Tibial nerve (tissue), 4 donors: ENCODE measurements at places on chromosomes 5 and 9.
A peak's percentile ranks its signal among the peaks of the same experiment; 100 is the strongest.

GRCh38 chr5:67976891-67977601, 238.5 kb upstream of the PIK3R1 start:
- peak overlapping the region; percentile 62 for H3K27ac ChIP-seq
- no peaks in the 10 kb centered on the region for H3K27me3 ChIP-seq
- peaks cover under 1% of the 10 kb centered on the region for H3K4me1 ChIP-seq
- DNase-seq: no peak

- H3K27ac ChIP-seq: no peak overlapping the region
- H3K4me1 ChIP-seq: peaks cover 12% of the 10 kb centered on the region
- H3K4me3 ChIP-seq: no peak overlapping the region
- DNase-seq: no peak
These were observed 42.5 kb downstream of the FNIP1 start for GRCh38 chr5:131754363-131754762.

GRCh38 chr5:63400079-63400478, 562.2 kb downstream of the HTR1A start:
- no peaks in the 10 kb centered on the region for H3K27me3 ChIP-seq
- no peak overlapping the region for H3K4me3 ChIP-seq
- H3K27ac ChIP-seq: no peak overlapping the region
- no peaks in the 10 kb centered on the region for H3K4me1 ChIP-seq

DNA sequence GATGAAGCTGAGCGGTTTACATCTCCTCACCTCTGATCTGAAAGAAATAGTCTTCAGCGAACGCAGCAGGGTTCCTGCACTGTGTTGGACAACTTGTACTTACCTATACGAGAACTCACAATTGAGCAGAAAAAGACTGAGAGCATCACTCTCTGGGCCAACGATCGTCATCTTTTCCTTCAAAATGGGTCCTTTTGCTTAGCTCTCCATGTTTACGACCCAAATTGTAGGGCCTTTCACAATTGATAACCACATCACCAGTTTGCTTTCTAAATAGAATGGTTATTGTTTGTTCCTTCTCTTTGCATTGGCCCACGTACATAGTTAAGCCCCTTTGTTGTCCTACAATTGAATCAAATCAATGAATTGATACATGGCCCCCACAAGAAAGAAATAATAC, 110.0 kb upstream of the DMRT1 start:
- H3K27ac ChIP-seq: no peak overlapping the region
- no peak overlapping the region for H3K4me3 ChIP-seq
- H3K4me1 ChIP-seq: peaks cover 6% of the 10 kb centered on the region
- H3K27me3 ChIP-seq: no peaks in the 10 kb centered on the region

- H3K27me3 ChIP-seq: no peaks in the 10 kb centered on the region
- no peaks in the 10 kb centered on the region for H3K4me1 ChIP-seq
- peak; percentile 81 for DNase-seq
- H3K27ac ChIP-seq: peak within 1 kb of the TSS; percentile 84
These were observed at the start of gene NR2F1 for GRCh38 chr5:93582677-93583438. Gene NR2F1 (plus strand): TSS chr5:93583222. CDS start chr5:93585024, 1,802 bp downstream.

- H3K4me3 ChIP-seq: no peak overlapping the region
- no peak overlapping the region for H3K27ac ChIP-seq
- H3K36me3 ChIP-seq: no peaks in the 10 kb centered on the region
- H3K4me1 ChIP-seq: peaks cover 29% of the 10 kb centered on the region
- DNase-seq: no peak
These were observed 123.7 kb downstream of the NTRK2 start for GRCh38 chr9:84793251-84793650.

- H3K27ac ChIP-seq: no peak overlapping the region
- no peaks in the 10 kb centered on the region for H3K36me3 ChIP-seq
- DNase-seq: no peak
- H3K4me1 ChIP-seq: no peaks in the 10 kb centered on the region
- H3K27me3 ChIP-seq: no peaks in the 10 kb centered on the region
These were observed 83.3 kb upstream of the TRIO start for GRCh38 chr5:14059810-14060209.

DNA sequence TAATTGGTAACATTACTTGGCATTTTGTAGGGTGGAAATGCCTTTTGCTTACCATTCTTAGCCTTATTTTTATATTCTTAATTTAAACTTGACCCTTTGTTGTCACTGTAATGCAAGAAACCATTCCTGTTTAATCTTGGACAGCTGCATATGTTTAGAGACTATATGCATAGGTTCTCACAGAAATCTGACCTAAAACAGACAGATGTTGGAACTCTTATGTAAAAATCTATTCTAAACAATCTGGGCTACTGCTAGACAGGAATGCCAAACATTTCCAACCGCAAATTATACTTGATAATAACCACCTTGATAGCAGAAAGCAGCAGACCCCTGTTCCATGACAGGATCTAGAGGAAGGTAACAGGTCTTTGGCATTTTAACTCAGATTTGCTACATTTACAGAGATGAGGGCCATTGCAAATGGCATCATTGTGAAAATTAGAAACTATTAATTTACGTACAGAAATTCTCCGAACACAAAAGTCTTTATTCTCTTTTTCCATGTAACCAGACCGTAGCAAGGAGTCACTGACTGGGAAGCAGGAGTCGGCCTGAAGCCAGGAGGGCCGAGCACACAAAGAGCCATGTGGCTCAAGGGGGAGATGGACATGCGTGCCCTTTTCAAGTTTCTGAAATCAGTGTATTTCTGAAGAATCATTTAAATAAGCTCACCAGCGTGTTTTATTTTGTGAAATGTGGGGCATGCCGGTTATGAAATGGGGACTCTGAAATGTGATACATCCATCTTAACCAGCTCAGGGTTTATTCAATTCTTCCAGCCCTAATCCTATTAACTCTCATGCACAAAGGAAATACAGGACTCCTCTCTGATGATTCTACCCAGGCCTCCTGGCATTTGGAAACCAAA, 139.3 kb downstream of the AOPEP start:
- no peak overlapping the region for H3K4me3 ChIP-seq
- no peaks in the 10 kb centered on the region for H3K27me3 ChIP-seq
- H3K27ac ChIP-seq: peak overlapping the region; percentile 46
- DNase-seq: no peak
- no peaks in the 10 kb centered on the region for H3K36me3 ChIP-seq

GRCh38 chr9:121781701-121782464, 130.4 kb downstream of the DAB2IP start:
- H3K27ac ChIP-seq: no peak overlapping the region
- H3K36me3 ChIP-seq: no peaks in the 10 kb centered on the region
- no peak overlapping the region for H3K4me3 ChIP-seq
- no peaks in the 10 kb centered on the region for H3K27me3 ChIP-seq
- H3K4me1 ChIP-seq: no peaks in the 10 kb centered on the region

GRCh38 chr9:129322641-129323375, 144.7 kb upstream of the IER5L start:
- no peaks in the 10 kb centered on the region for H3K36me3 ChIP-seq
- peaks cover 54% of the 10 kb centered on the region for H3K4me1 ChIP-seq
- no peak overlapping the region for H3K4me3 ChIP-seq
- H3K27me3 ChIP-seq: no peaks in the 10 kb centered on the region
- peak; percentile 12 for DNase-seq

DNA sequence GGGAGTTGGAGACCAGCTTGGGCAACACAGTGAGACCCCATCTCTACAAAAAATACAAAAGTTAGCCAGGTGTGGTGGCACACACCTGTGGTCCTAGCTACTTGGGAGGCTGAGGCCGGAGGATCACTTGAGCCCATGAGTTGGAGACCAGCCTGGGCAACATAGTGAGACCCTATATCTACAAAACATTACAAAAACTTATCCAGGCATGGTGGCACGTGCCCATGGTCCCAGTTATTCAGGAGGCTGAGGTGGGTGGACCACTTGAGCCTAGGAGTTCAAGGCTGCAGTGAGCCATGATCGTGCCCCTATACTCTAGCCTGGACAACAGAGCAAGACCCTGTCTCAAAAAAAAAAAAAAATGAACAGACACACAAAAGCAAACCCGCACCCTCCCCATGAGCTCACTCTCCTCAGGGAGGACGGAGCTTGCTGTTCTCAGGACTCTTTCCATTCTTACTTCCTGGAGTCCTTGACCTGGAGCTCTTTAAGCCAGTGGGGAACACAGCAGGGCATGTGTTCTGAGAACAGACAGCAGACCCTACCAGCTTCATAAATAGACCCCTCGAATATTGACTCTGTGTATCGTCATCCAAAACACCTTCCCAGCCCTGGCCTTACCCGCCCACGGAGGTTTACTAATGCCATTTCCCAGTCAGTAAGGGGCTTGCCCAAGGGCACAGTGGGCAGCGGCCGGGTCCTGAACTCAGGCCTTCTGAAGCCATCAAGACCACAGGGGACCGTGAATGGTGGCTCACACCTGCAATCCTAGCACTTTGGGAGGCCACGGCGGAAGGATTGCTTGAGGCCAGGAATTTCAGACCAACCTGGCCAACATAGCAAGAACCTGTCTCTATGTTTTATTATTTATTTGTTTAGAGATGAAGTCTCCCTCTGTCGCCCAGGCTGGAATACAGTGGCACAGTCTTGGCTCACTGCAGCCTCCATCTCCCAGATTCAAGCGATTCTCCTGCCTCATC, 11.1 kb downstream of the PTGES2 start:
- no peak overlapping the region for H3K4me3 ChIP-seq
- peaks cover 9% of the 10 kb centered on the region for H3K4me1 ChIP-seq
- peaks cover 53% of the 10 kb centered on the region for H3K36me3 ChIP-seq
- no peak overlapping the region for H3K27ac ChIP-seq
- no peak for DNase-seq

DNA sequence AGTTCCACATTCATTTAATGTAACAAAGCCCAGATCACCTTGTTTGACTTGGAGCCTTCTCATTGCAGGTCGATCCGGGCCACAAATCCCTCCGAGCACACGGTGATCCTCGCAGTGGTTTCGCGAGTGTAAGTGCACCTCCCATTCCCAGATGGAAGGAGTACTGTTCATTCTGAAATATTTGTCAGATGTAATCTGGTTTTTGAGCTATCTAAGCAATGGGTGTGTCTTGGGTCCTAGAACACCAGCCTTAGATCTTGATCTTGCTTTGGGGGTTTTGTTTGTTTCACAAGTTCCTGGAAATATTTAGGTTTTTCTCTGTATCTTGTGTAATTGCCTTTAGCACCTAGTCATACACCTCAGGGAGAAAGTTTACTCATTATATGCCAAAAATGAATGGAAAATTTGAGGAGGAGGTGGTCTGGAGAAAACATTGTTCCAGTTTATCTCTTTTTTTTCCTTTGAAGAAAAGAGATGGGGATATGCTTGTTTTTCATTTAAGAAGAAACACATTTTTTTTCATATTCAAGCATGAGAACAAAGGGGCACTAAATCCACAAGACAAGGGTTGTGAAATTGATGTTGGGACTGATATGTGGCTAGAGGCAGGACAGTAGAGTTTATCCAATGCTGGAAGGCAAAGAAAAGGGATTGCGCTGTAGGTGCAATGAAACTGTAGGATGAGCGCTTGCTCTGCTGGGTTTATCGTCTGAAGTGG, 118.6 kb downstream of the PDE8B start:
- DNase-seq: no peak
- H3K4me1 ChIP-seq: no peaks in the 10 kb centered on the region
- peak overlapping the region; percentile 2 for H3K27ac ChIP-seq
- H3K4me3 ChIP-seq: no peak overlapping the region

- DNase-seq: no peak
- no peak overlapping the region for H3K27ac ChIP-seq
- H3K36me3 ChIP-seq: no peaks in the 10 kb centered on the region
- H3K4me3 ChIP-seq: no peak overlapping the region
- H3K27me3 ChIP-seq: no peaks in the 10 kb centered on the region
These were observed 53.8 kb upstream of the PSD2 start for GRCh38 chr5:139741823-139742172.

GRCh38 chr5:108788142-108788541, 40.4 kb downstream of the FER start:
- peaks cover 43% of the 10 kb centered on the region for H3K36me3 ChIP-seq
- no peaks in the 10 kb centered on the region for H3K4me1 ChIP-seq
- no peaks in the 10 kb centered on the region for H3K27me3 ChIP-seq
- no peak for DNase-seq

GRCh38 chr5:131218392-131218791, 45.5 kb upstream of the CDC42SE2 start:
- H3K36me3 ChIP-seq: no peaks in the 10 kb centered on the region
- no peak overlapping the region for H3K4me3 ChIP-seq
- no peaks in the 10 kb centered on the region for H3K4me1 ChIP-seq
- DNase-seq: no peak
- no peaks in the 10 kb centered on the region for H3K27me3 ChIP-seq

DNA sequence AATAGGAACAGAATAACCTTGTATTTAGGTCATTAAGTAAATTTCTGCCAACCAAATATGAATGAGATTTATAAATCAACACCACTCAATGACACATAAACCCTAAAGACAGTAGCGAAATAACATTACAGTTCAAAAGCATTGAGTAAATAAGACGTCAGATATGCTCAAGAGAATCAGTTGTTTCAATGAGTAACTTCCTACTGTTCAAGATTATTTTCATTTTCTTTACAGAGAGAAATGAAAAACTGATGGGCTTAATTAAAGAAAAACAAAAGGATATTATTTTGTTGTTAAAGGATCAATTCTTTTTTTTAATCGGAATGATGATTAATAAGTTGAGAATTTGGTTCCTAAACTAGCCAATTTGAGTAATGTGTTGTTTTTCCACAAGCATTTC, 150.1 kb downstream of the BNC2 start:
- H3K4me3 ChIP-seq: no peak overlapping the region
- H3K27ac ChIP-seq: no peak overlapping the region
- H3K36me3 ChIP-seq: no peaks in the 10 kb centered on the region
- peaks cover 14% of the 10 kb centered on the region for H3K4me1 ChIP-seq
- DNase-seq: no peak

DNA sequence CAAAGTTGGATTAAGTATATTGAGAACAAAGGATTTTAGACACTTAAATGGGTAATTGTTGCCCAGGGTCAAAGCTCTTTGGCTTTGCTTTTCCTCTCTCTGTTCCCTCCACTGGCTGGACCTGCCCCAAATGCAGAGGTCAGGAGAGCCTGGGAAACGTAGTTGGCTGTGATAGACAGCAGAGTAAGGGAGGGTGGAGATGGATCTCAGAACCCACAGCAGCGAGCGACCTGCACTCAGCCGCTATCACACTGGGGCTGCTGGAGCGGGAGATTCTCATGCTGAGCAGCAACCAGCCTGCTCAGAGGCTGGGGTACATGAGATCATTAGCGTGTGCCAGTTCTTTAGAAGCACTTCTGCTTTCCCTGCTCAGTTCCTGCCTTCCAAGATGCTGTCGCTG, 71.8 kb upstream of the TTC23L start:
- H3K4me1 ChIP-seq: peaks cover 32% of the 10 kb centered on the region
- H3K27me3 ChIP-seq: no peaks in the 10 kb centered on the region
- no peak overlapping the region for H3K4me3 ChIP-seq
- DNase-seq: no peak
- H3K36me3 ChIP-seq: no peaks in the 10 kb centered on the region

DNA sequence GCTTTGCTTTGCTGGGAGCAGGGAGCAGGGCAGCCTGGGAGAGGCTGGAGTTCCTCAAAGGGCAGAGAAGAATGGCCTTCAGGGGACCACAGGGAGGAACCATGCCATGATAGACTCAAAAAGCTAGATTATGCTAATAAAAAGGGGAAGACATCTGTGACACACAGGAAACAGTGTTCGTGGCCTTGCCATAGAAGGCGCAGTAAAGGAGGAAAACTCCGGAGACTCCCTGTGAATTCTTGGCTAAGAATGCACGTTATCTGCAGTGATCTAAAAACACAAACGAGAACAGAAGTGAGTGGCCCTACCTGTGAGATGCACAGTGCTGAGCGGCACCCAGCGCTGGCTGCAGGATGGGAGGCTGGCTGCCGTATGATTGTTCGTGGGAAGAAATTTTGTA, 15.9 kb upstream of the LTC4S start:
- no peaks in the 10 kb centered on the region for H3K27me3 ChIP-seq
- H3K36me3 ChIP-seq: peaks cover 73% of the 10 kb centered on the region

- no peak for DNase-seq
- H3K4me1 ChIP-seq: peaks cover 11% of the 10 kb centered on the region
- H3K27ac ChIP-seq: no peak overlapping the region
- H3K4me3 ChIP-seq: no peak overlapping the region
- no peaks in the 10 kb centered on the region for H3K36me3 ChIP-seq
These were observed 3.9 kb downstream of the ENHO start for GRCh38 chr9:34518896-34519295.
